AG08396 (cell line): ENCODE measurements at places on chromosomes 3 and 15.

- DNase-seq, result no peak
Observed at GRCh38 chr15:91357011-91357410, 257.0 kb downstream of the SV2B start.

DNA sequence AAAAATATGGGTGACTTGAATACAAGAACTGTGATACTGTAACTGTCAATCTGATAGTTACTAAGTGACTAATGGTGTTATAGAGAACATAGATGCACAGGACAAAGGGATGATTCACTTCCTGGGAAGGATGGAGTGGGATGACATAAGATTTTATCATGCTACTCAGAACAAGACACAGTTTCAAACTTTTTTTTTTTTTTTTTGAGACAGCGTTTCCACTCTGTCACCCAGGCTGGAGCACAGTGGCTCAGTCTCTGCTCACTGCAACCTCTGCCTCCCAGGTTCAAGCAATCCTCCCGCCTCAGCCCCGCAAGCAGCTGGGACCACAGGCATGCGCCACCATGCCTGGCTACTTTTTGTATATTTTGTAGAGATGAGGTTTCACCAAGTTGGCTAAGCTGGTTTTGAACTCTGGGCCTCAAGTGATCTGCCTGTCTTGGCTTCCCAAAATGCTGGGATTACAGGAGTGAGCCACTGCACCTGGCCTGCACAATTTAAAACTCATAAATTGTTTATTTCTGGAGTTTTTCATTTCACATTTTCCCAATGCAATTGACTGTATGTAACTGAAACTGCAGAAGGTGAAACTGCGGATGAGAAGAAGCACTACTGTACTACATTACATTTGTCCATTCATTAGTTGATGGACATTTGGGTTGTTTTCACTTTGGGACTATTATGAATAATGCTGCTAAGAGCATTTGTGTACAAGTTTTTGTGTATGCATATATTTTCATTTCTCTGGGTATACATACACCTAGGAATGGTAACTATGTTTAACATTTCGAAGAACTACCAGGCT is 40.6 kb downstream of the ADIPOQ start:
- DNase-seq, result peak; percentile 43

DNA sequence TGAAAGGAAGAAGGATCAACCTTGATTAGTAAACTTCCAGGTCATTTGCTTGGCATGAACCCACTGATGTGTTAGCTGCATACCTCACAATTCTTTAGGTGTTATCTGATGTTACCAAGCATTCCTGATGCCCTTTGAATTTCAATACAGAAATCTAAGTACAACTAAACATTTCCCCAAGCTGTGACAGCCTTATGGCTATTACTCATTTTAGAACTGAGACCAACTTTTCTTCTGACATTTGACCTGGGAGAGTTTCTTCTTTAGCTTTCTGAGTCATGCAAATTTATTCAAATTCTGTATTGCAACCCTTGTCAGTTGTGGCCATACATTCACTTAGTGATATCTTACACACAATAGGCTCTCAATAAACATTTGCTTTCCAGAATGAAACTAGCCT is 124.3 kb downstream of the TIGIT start:
- DNase-seq, result no peak

GRCh38 chr15:35505809-35506208 is 40.2 kb downstream of the DPH6 start:
- no peak for DNase-seq

GRCh38 chr15:97140216-97140615 is 809.7 kb downstream of the NR2F2 start:
- DNase-seq, result no peak

- no peak for DNase-seq
Observed at GRCh38 chr3:131725414-131725813, 222.6 kb upstream of the MRPL3 start.

- DNase-seq, result peak; percentile 27
Observed at GRCh38 chr3:161069511-161070251, 35.5 kb downstream of the B3GALNT1 start.

DNA sequence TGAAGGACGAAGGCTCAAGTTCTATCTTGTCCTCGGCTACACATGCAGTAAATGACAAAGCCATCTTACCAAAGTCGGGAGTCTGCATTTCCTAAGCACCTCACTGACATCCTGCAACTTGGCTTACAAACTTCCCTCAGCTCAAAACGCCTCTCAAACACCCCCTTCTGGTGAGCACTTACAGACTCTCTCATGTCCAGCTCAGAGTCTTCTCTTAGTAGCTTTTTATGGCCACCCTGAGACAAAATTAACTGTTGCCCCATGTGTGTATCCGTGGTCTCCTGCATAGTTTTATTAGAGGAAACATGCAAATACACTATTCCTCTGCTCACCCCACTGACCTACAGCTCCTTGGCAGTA is 819.7 kb downstream of the FHIT start:
- DNase-seq, result no peak

DNA sequence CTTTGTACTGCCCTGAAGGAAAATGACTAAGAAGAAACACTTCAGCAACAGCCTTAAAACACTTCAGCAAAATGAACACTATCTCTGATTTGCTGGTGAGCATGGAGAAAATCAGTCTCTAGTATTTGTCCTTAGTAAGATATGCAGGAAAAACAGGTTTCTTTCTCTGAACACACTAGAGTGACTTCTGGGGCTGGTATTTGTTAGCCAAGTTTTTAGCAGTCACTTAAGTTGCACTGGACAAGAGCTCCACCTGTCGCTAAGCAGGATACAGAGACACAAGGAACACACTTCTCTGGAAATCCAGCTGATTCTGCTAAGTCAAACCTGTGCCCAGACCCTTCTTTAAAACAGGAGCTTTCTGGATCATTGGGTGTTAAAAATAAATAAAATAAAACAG is 65.3 kb downstream of the CHAC1 start:
- DNase-seq, result no peak
